ENCODE measurements at places on chromosomes 5 and 9.
A peak's percentile ranks its signal among the peaks of the same experiment; 100 is the strongest.

DNA sequence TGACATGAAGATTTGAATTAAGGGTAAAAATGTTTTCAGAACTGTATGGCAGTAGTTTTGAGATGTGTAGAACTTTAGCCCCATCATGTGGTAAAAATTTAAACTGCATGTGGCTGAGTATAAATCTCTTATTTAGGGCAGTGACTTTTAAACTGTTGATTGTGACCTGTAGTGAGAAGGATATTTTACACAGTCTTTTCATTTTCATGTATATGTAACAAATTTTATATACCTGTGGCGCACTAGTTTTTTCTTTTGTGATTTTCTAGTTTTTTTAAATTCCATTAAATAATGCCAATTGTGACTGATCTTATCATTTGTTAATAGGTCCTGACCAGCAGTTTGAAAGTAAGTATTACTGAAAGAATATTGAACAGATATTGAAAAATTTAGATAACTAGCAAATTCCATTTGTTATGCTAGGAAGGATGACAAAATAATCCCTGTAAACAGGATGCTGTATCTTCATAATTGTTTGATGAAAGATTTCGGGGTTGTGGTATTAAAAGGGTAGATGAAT is 47.2 kb downstream of the GPBP1 start:
- H3K27me3 ChIP-seq = no peaks in the 10 kb centered on the region
- H3K36me3 ChIP-seq = no peaks in the 10 kb centered on the region
- no peaks in the 10 kb centered on the region for H3K4me1 ChIP-seq

DNA sequence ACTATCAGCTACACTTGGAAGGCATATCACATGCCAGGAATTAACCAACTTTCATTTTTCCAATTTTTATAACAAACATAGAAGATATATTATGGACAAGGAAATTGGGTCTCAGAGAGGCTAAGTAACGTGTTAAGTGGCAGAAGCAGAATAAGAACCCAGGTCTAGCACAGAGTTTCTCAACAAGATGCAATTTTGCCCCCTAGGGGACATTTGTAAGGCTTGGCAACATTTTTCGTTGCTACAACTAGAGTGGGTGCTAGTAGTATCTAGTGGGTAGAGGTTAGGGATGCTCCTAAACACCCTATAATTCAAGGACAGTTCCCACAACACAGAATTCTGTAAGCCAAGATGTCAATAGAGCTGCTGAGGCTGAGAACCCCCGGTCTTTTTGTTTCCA is 180.6 kb downstream of the SNCAIP start:
- no peaks in the 10 kb centered on the region for H3K27me3 ChIP-seq
- H3K4me3 ChIP-seq = no peak overlapping the region
- no peaks in the 10 kb centered on the region for H3K4me1 ChIP-seq
- no peak for DNase-seq
- H3K27ac ChIP-seq = no peak overlapping the region

GRCh38 chr5:28523888-28524635 is 1485.7 kb upstream of the CDH9 start:
- no peaks in the 10 kb centered on the region for H3K36me3 ChIP-seq
- no peaks in the 10 kb centered on the region for H3K27me3 ChIP-seq
- H3K4me1 ChIP-seq = no peaks in the 10 kb centered on the region
- H3K27ac ChIP-seq = no peak overlapping the region

GRCh38 chr5:133122711-133123110 is 70.9 kb downstream of the HSPA4 start:
- no peak overlapping the region for H3K27ac ChIP-seq
- no peaks in the 10 kb centered on the region for H3K4me1 ChIP-seq
- peak; percentile 13 for DNase-seq
- H3K36me3 ChIP-seq = no peaks in the 10 kb centered on the region
- H3K27me3 ChIP-seq = no peaks in the 10 kb centered on the region
- H3K4me3 ChIP-seq = no peak overlapping the region

- DNase-seq = no peak
- no peak overlapping the region for H3K27ac ChIP-seq
- no peaks in the 10 kb centered on the region for H3K27me3 ChIP-seq
- no peak overlapping the region for H3K4me3 ChIP-seq
- peaks cover 25% of the 10 kb centered on the region for H3K4me1 ChIP-seq
- no peaks in the 10 kb centered on the region for H3K36me3 ChIP-seq
Observed at GRCh38 chr5:150219142-150219541, 29.3 kb downstream of the SLC6A7 start.

GRCh38 chr5:109584986-109585599 is 104.6 kb upstream of the MAN2A1 start:
- H3K4me1 ChIP-seq = no peaks in the 10 kb centered on the region
- no peaks in the 10 kb centered on the region for H3K36me3 ChIP-seq
- no peak overlapping the region for H3K27ac ChIP-seq

- no peak overlapping the region for H3K4me3 ChIP-seq
- no peaks in the 10 kb centered on the region for H3K27me3 ChIP-seq
- no peak overlapping the region for H3K27ac ChIP-seq
Observed at GRCh38 chr9:124522121-124523098, 15.2 kb upstream of the NR5A1 start.

DNA sequence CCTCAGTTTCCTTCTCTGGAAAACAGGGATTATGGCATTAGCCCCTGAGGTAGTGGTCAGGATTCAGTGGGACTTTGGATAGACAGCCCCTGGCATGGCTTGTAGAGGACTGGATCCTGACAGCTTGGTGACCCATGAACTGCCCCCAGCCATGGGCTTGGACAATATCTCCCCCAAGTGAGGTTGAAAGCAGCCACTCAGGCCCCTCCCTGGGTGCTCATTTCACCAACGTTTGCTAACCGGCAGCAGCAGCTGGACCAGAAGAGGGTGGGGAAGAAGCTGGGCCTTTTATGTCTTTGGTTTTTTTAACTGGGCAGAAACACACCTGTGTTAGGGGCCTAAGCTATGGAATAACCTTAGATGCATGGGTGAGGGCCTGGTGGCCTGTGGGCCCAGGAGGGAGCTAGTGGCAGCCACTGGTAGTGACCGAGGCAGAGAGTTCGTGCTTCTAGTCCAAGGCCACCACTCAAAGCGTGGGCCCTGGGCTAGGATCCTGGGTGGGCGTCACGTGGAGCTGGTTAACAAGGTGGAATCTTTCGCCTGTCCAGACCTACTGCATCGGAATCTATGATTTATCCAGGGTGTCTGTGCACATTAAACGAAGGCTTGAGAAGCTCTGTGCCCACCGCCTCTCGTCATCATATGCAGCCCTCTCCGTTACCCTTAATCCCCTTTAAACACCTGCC is 1.9 kb downstream of the SLC2A8 start:
- no peak for DNase-seq
- peaks cover 22% of the 10 kb centered on the region for H3K4me1 ChIP-seq
- no peak overlapping the region for H3K27ac ChIP-seq
- H3K27me3 ChIP-seq = no peaks in the 10 kb centered on the region
